Astrocyte (in vitro differentiated cells and primary cell): ENCODE measurements at places on chromosomes 2 and 18. TPM values are rescaled to one million over a fixed set of nuclear protein-coding genes. Genes with fewer than 3 reads are reported as not detected.
A peak's percentile ranks its signal among the peaks of the same experiment; 100 is the strongest.

NEU2 gene
- not detected in 2 replicates for total RNA-seq

OXER1 gene
- total RNA-seq: 0.39 and 0.43 TPM in 2 replicates

RAX gene
- total RNA-seq: not detected in 2 replicates

COLEC12 gene
- total RNA-seq: 11.6 and 13.2 TPM in 2 replicates

SERPINB5 gene
- total RNA-seq: 0.38 TPM in 1 of 2 replicates, not detected in the other

NT5DC4 gene
- not detected in 2 replicates for total RNA-seq

DNA sequence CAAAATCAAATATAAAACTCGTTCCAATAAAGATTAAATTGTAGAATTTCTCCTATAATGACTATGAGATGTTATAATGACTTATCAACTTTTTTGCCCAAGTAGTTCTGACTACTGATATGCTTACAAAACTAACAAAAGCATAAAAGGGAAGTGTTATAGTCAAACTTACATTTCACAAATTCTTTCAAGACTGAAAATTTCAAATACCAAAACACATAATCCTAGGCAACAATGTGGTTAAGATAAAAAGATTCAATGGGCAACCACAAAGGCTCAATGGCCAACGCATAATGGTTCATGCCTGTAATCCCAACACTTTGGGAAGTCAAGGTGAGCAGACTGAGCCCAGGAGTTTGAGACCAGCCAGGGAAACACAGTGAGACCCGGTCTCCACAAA, 135.7 kb downstream of the USP34 start:
- peaks cover 17% of the 10 kb centered on the region for H3K36me3 ChIP-seq
- H3K27ac ChIP-seq: no peak overlapping the region
- no peaks in the 10 kb centered on the region for H3K4me1 ChIP-seq

DNA sequence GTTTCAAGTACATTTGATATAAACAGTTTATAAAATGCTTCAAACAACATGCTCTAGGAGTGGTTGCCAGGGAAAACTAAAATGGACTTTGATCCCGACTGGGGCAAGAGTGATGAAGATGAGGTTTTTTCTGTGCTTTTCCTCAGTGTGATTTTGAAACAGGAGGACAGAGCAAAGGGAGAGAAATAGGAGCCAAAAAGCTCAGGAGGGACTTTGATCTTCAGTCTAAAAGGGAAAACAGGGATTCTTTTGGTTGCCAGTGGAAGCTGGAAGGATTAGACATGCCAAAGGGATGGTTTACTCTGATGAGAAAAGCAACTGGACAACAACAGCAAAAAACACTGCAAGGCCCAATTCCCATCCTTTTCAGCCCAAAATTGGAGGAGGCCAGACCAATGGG, 95.5 kb downstream of the LTBP1 start:
- no peak overlapping the region for H3K27ac ChIP-seq
- no peak overlapping the region for H3K4me3 ChIP-seq
- no peaks in the 10 kb centered on the region for H3K4me1 ChIP-seq
- H3K27me3 ChIP-seq: no peaks in the 10 kb centered on the region
- H3K36me3 ChIP-seq: no peaks in the 10 kb centered on the region
- no peak for DNase-seq

- no peaks in the 10 kb centered on the region for H3K36me3 ChIP-seq
- no peak overlapping the region for H3K4me3 ChIP-seq
- DNase-seq: peak; percentile 81
- H3K4me1 ChIP-seq: no peaks in the 10 kb centered on the region
Observed at GRCh38 chr2:190159453-190159852, 96.9 kb upstream of the MSTN start.

GRCh38 chr2:115999039-115999438, 1556.6 kb downstream of the DPP10 start:
- H3K27ac ChIP-seq: no peak overlapping the region
- DNase-seq: no peak
- H3K4me3 ChIP-seq: no peak overlapping the region
- no peaks in the 10 kb centered on the region for H3K36me3 ChIP-seq
- H3K27me3 ChIP-seq: no peaks in the 10 kb centered on the region
- no peaks in the 10 kb centered on the region for H3K4me1 ChIP-seq

- H3K4me1 ChIP-seq: no peaks in the 10 kb centered on the region
- no peak overlapping the region for H3K4me3 ChIP-seq
- H3K27me3 ChIP-seq: peaks cover 2% of the 10 kb centered on the region
- DNase-seq: no peak
- H3K36me3 ChIP-seq: no peaks in the 10 kb centered on the region
Observed at GRCh38 chr2:222176890-222177289, 121.9 kb downstream of the PAX3 start.

GRCh38 chr18:11488175-11488574, 121.2 kb upstream of the SLC35G4 start:
- H3K27ac ChIP-seq: no peak overlapping the region
- H3K4me1 ChIP-seq: no peaks in the 10 kb centered on the region
- DNase-seq: peak; percentile 45

DNA sequence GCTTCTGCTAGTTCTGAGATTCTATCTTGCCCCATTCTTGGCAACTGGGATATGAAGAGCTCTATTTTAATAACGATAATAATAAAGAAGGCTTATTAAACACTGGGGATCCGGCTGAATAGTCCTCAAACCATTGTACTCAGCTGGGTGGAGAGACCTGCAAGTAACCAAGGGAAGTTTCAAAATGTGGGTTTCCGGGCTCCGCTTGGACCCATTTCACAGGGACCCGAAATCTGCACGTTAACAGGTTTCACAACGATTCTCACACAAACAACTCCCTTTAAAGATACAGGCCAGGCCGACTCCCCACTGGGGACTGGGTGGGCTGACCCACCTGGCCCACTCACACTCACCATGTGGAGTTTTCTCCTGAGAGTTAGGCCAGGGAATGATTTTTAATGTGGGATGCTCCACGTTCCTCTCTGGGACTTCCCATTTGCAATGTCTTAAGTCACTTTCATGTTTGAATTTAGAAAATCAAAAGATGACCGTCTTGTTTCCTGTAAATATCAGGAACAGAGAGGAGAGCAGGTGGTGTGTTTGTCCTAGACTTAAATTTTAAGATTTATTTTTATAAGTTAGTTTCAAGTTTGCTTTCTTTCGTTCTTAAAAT, 96.3 kb downstream of the SH3RF3 start:
- no peak overlapping the region for H3K27ac ChIP-seq
- no peak for DNase-seq
- no peak overlapping the region for H3K4me3 ChIP-seq
- no peaks in the 10 kb centered on the region for H3K27me3 ChIP-seq

- no peaks in the 10 kb centered on the region for H3K4me1 ChIP-seq
- no peak overlapping the region for H3K4me3 ChIP-seq
- H3K27ac ChIP-seq: no peak overlapping the region
- no peaks in the 10 kb centered on the region for H3K36me3 ChIP-seq
- no peak for DNase-seq
- no peaks in the 10 kb centered on the region for H3K27me3 ChIP-seq
Observed at GRCh38 chr18:56988022-56988421, 158.9 kb upstream of the BOD1L2 start.

GRCh38 chr2:237858294-237859081, 935 bp upstream of the RAMP1 start:
- peak; percentile 80 for DNase-seq
- no peaks in the 10 kb centered on the region for H3K36me3 ChIP-seq
- H3K4me1 ChIP-seq: peaks cover 8% of the 10 kb centered on the region
- no peak overlapping the region for H3K27ac ChIP-seq

DNA sequence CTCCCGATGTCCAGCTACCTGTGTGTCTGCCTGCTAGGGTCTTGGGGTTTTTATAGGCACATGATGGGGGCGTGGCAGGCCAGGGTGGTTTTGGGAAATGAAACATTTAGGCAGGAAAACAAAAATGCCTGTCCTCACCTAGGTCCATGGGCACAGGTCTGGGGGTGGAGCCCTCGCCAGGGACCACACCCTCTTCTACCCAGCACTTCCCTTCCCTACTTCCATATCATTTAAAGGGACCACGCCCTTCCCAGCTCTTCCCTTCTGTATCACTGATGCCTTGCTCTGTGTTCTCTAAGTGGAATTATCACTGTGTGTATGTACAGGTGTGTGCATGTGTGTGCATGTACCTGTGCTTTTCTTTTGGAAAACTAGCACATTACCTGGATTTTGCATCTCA, 6.3 kb downstream of the UGT1A1 start:
- H3K4me3 ChIP-seq: no peak overlapping the region
- no peak overlapping the region for H3K27ac ChIP-seq
- H3K4me1 ChIP-seq: peaks cover 12% of the 10 kb centered on the region
- no peak for DNase-seq
- no peaks in the 10 kb centered on the region for H3K36me3 ChIP-seq

- no peaks in the 10 kb centered on the region for H3K27me3 ChIP-seq
- H3K4me3 ChIP-seq: no peak overlapping the region
- peaks cover 7% of the 10 kb centered on the region for H3K36me3 ChIP-seq
- H3K4me1 ChIP-seq: peaks cover 3% of the 10 kb centered on the region
- no peak for DNase-seq
Observed at GRCh38 chr2:3498783-3499394, 20.4 kb downstream of the ADI1 start.

DNA sequence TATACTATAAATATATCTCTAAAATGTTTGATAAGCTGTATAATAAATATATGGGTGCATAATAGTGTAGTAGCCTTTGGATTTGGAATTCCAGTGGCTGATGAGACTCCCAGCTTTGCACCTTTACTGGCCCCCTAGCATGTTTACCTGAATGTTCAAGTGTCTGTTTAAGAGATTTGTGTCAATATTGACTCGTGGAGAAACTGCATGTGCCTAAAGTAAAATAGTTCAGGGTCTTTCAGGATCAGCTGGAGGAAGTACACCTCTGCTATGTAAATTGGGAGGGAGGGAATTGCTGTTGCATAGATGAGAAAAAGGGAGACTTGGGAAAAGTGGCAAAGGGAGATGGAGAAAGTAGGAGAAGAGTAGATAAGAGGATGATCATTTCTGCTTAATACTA, 23.9 kb downstream of the ME2 start:
- H3K36me3 ChIP-seq: no peaks in the 10 kb centered on the region
- H3K27me3 ChIP-seq: no peaks in the 10 kb centered on the region
- no peak for DNase-seq
- H3K4me1 ChIP-seq: no peaks in the 10 kb centered on the region
- H3K27ac ChIP-seq: no peak overlapping the region

- no peak overlapping the region for H3K4me3 ChIP-seq
- peak; percentile 94 for DNase-seq
- H3K4me1 ChIP-seq: peaks cover 54% of the 10 kb centered on the region
Observed at GRCh38 chr18:23226930-23227725, 91.8 kb downstream of the CABLES1 start.

GRCh38 chr2:28577791-28578680, 82.2 kb downstream of the PLB1 start:
- no peaks in the 10 kb centered on the region for H3K4me1 ChIP-seq
- H3K4me3 ChIP-seq: no peak overlapping the region
- no peak overlapping the region for H3K27ac ChIP-seq
- no peaks in the 10 kb centered on the region for H3K27me3 ChIP-seq
- H3K36me3 ChIP-seq: no peaks in the 10 kb centered on the region
- DNase-seq: no peak
